ENCODE measurements at places on chromosomes 7 and 10.

- no peak for DNase-seq
Observed at GRCh38 chr7:140192620-140193019, 15.8 kb upstream of the KDM7A start.

- no peak for DNase-seq
Observed at GRCh38 chr10:26436848-26437247, 1.3 kb upstream of the APBB1IP start.

DNA sequence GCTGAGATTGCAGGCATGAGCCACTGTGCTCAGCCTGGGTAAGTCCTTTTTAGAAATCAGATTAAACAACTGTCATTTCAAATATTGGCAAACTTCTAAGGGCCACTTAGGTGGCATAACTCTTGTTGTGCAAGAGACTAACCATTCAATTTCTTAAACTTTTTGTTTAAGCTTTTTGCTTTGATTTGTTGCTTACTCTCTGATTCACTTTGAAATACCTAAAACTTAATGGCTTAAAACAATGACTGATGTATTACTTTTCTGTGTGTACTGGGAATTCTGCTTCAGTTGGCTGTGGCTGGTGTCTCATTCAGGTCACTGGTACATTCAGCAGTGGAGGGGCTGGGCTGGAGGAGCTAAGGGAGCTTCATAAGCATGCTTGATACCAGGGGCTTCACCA lies 28.9 kb downstream of the ZNF25 start:
- DNase-seq: no peak

GRCh38 chr7:20193242-20193777 lies 23.9 kb downstream of the MACC1 start:
- DNase-seq: no peak

DNA sequence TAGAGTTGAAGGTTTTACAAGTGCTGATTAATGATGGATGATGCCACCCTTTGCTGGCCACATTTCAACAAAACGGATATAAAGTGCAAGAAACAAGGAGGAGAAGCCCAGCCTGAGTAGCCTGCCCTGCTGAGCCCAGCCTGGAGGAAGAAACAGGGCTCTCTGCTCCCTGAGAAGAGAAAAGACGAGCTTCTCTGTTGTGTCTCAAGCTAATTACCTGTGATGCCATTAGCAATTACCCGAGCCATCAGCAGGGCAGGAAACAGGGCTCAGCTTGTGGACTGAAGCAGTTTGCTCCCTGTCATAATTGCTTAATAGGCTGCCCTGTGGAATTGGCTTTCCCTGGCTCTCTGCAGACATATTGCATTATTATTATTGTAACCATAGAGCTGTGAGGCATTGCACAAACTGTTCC lies 709.3 kb upstream of the AUTS2 start:
- no peak for DNase-seq

GRCh38 chr10:62248465-62248864 lies 20.2 kb downstream of the RTKN2 start:
- no peak for DNase-seq

DNA sequence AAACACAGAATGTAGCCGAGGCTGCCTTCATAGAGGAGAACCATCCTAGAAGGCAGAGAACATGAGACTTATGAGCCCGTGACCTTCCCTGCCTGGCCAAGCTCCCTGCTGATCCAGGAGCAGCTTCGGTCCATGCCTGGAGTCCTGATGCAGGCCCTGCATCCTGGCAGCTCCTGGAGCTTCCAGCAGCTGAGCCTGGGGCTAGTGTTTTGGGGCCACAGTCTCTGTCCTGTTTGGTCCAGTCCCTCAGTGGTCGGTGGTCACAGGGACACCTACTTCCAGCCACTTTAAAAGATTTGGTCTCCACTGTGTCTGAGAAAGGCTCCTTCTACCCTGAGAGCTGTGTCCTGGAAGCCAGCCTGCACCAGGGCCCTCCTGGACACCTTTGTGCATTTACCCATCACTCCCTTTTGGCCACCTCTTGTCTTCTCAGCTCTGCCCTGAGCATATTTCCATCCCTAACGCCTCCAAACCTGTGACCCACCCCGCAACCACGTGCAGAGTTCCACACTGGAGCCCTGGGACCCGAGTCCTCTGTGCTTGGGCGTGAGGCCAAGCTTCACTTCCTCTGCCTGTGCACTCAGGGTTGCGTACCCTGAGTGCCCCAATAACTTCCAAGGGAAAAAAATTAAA lies 315.2 kb upstream of the ZNF32 start:
- DNase-seq: no peak

- DNase-seq: no peak
Observed at GRCh38 chr10:43082087-43082486, 5.2 kb downstream of the RET start.

DNA sequence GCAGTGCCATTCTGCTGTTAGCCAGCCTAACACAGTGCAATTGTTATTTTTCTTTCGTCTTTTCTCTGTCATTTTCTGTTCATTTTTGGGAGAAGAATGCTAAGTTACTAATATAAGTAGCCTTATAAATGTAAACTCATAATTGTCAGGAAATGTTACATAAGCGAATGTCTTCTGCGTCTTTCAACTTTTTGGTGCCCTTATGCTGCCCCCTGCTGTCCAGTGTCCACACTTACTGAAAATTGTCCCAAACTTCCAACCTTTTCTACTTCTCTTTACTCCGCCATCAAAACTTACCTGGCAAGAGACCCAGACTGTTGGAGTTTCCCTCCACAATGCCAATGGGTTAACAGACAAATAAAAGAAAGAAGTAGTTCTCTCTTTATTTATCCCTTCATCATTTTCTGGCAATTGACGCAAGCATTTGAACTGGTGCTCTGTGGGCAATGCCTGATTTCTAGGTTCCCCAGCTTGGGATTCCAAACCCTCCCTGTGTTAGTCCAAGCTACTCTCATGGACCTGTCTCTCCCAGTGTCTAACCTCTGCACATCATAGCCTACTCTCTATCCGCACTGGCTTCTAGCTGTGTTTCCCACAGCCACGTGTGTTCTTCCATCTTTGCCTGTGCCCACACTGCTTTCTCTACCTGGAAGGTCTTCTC lies 21.0 kb upstream of the EPC1 start:
- no peak for DNase-seq

DNA sequence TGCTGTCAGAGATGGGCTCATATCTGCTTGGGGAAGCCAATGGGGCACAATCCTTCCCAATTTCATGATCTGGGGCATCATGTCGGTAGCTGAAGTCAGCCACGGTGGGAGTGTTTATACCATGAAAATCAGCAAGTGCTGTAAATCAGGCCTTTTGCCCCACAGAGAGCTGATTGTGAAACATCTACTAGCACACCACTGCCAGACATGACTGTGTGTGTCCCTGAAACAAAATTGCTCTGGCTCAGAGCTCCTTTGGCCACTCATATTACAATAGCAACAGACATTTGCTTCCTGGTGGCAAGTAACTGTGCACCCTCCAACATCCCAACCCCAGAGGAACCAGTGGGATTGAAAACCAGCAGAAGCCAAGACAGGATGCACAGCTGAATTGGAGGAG lies 23.7 kb downstream of the GPR26 start:
- no peak for DNase-seq

DNA sequence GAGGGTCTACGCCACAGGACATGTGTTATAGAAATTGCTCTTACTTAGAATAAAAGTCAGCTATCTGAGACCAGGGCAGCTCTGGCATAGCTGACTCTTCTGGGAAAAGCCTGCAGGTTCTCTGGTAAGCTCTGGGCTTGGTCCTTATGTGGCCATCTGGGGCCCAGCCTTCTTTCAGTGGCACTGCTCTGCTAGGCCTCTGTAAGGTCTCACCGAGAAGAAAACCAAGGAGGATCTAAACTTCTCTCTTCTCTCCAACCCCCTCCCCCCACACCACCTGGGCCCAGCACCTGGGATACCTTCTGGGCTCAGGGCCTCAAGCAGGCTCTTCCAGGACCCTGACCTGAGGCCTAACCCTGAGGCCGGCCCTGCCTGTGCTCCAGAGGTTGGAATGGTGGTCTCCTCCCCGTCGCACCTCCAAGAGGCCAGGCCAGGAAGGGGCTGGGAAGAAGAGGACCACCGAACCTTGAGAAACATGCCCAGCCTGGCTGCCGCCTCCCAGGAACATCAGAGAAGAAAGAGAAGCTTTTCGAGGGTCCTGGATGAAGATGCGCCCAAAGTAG lies 323.6 kb downstream of the GFRA1 start:
- DNase-seq: no peak

DNA sequence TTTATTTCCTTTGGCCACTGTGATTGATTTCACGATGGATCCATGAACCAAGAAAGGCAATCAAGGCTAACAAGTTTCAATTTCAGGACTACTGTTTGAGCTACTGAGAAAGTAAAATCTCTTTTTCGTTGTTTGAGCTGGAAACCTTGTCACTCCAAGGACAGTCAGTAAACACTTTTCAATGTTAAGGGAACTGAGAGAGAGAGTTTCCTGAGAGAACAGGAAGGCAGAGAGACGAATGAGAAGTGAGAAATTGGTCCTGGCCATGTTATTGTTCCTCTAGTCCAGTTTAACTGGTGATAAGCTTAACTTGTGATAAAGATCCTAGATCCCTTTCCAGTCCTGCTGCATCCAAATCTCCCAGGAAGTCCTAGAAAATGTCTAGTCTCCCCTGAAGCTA lies 909 bp upstream of the AKR1D1 start:
- no peak for DNase-seq

- no peak for DNase-seq
Observed at GRCh38 chr7:55065079-55065478, 46.3 kb downstream of the EGFR start.

- no peak for DNase-seq
Observed at GRCh38 chr7:26618449-26618848, 245.9 kb downstream of the SKAP2 start.

DNA sequence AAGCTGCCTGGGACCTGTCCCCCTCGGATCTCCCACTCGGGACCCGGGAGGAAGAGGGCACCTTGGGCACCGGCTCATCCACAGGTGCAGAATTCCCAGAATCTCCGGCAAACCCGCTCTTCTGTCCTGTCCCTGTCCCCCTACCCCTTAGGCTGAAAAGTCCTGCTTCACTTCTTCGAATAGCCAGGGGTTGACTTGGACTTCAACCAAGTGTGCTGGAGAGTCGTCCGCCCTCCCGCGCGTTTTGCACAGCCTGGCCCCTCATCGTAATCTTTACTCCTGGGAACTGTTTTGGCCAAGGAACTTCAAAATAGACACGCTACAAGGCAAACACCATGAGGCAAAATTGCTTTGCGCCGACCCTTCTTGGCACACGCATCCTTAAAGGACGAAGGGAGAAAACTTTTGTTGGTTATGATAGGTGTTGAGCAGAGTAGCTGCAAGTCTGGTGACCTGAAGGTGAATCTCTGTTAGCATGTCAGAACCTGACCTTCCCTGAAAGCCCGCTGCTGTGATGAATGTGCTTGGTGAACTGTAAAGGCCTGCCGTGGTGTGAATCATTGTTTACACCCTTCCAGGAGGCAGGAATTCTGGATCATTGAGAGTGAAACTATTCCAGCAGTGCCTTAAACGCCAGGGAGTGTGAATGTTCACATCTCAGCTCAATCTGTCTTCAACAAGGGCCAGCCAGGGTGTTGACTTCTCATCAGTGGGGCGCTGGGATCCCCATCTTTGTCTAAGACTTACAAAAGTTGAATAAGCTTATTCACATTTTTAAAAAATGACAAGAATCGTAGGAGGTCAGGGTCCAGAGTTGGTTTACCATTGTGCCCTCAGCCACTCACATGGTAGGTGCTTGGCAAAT lies 589 bp upstream of the RAPGEF5 start:
- no peak for DNase-seq

DNA sequence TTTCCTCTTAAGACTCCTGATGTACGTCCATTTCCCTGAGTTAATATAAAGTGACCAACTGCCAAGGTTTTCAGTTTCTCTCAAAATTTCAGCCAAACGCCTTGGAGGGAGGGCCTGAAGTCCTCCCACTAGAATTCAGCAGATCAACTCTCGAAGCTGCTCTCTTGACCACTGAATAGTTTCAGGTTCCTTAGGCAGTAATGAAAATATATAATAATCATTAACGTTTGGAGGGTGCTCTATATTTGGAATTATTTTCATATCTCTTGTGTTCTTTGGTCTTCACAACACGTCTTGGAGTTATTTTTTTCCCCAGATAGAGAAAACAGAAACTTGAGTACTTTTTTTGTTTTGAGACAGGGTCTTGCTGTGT lies 123.6 kb upstream of the SFMBT2 start:
- no peak for DNase-seq

- DNase-seq: no peak
Observed at GRCh38 chr7:132705146-132705545, 128.9 kb upstream of the PLXNA4 start.

- DNase-seq: no peak
Observed at GRCh38 chr10:95789902-95790301, 33.9 kb downstream of the ENTPD1 start.

DNA sequence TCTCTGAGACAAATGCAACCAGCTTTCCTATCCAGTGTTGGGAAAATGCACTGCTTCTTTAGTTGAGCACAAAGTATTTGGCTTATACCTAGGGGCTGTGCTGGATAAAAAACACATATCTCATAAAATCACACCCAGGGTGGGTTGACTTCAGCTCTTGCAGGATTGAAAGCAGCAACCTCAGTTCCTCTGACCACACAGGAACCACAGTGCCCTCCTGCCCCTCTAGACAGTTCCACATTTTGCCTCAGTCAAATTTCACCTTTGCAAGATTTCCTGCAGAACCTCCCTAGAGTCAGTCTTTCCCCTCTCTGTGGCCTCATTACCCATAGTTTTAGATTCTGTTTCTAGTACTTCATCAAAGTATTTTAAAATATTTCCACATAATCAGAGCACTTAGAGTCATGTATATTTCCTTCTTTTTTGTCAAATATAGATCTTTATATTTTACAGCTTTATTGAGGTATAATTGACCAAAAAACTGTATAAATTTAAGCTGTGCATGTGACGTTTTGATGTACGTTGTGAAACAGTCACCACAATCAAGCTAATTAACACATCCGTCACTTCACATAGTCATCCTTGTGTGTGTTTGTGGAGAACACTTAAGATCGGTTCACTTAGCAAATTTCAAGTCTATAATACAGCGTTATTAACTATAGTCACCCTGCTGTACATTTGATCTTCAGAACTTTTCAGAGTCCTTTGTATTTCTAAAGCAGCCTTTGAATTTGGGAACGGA lies 37.0 kb upstream of the EGR2 start:
- no peak for DNase-seq

Data from SK-N-MC (cell line).